ENCODE measurements at places on chromosomes 5 and 9.

- DNase-seq: peak; percentile 96
Observed at GRCh38 chr5:181207214-181207959, 2.4 kb upstream of the TRIM7 start.

DNA sequence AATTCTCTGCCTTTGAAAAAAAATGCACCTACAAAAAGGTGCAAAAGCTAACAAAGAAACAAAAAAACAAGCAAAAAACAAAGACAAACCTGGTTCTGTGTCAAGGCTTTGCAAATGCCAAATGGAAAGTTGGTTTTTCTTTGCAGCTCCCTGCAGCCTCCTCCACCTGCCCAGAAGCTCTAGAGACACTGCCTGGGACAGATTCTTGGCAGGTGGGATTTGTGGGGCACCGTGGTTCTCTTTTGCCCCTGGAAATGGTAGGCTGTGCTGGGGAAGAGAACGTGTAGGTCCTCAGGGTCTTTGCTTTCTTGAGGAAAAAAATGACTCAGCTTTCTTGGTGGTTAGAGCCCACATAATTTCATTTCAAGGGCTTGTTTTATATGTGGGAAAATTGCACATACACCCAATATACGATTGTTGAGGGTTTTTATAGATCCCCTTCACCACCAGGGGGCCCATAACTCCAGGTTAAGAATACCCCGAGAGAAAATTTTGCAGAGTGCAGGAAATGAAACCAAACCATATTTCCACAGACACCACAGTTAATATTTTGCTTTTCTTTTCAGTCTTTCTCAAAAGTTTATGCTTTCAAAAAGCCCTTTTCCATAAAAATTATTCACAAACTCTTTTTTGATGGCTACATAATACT, 58.7 kb downstream of the NXNL2 start:
- peak; percentile 37 for DNase-seq

- no peak for DNase-seq
Observed at GRCh38 chr5:56746553-56747339, 68.6 kb upstream of the MAP3K1 start.

DNA sequence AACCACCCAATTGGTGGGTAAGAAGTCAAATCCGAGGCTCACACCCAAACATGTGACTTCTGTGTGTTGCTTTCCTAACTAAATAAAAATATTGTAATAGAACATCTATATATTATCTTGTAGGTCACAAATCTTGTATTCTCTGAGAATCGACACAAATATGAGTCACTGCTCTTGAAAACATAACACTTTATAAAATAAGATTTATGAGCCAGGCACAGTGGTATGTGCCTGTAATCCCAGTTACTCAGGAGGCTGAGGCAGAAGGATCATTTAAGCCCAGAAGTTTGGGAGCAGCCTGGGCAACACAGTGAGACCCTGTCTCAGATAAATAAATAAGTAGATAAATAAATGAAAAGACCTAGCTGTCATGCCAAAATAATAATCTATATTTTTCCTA, 624.1 kb downstream of the ANXA1 start:
- no peak for DNase-seq

GRCh38 chr5:94396687-94397086, 221.7 kb downstream of the KIAA0825 start:
- no peak for DNase-seq

DNA sequence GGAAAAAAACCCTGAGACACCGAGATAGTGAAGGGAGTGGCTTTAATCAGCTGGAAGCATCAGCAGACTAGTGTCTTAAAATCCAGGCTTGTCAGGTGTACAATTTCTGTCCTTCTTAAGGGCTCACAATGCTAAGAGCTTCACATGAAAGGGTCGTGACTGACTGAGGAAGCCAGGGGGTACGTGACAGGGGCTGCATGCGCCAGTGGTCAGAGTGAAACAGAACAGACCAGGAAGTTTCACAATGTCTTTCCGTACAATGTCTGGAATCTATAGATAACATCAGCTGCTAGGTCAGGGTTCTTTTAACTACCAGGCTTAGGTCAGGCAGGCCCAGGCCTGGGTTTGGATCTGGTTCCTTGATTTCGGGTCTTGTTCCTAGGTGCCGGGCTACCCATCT, 253.0 kb downstream of the CDH10 start:
- DNase-seq: no peak

GRCh38 chr9:135139366-135139959, 52.0 kb downstream of the OLFM1 start:
- no peak for DNase-seq

GRCh38 chr9:108672475-108673190, 183.2 kb downstream of the ACTL7B start:
- DNase-seq: peak; percentile 22

DNA sequence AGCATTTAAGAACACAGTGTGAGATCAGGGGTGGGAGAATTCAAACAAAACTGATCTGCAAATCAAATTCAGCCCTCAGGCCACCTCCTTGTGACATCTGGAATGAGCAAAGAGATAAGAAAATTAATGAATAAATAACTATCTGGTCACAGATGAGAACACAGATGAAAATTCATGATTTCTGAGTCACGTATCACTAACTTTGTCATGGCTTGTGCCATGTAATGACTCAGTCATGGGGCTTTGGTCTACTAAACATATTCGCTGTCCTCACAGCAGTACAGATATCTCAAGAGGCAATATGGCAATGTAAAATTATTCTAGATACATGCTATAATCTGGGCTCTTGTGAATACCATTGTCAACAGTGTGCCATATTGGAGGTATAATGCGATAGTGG, 274.4 kb downstream of the MAN2A1 start:
- DNase-seq: no peak

DNA sequence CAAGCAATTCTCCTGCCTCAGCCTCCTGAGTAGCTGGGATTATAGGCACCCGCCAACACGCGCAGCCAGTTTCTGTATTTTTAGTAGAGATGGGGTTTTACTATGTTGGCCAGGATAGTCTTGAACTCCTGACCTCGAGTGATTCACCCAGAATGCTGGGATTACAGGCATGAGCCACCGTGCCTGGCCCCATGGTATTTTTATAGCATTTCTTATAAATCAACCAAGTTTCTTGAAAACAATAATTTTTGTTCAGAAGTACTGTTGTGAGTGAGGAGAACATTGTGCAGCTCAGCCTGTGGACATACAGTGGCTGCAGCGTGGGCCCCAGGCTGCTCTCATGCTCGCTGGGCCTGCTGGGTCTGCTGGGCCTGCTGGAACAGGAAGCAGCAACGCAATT, 45.3 kb downstream of the MAP1B start:
- peak; percentile 46 for DNase-seq

DNA sequence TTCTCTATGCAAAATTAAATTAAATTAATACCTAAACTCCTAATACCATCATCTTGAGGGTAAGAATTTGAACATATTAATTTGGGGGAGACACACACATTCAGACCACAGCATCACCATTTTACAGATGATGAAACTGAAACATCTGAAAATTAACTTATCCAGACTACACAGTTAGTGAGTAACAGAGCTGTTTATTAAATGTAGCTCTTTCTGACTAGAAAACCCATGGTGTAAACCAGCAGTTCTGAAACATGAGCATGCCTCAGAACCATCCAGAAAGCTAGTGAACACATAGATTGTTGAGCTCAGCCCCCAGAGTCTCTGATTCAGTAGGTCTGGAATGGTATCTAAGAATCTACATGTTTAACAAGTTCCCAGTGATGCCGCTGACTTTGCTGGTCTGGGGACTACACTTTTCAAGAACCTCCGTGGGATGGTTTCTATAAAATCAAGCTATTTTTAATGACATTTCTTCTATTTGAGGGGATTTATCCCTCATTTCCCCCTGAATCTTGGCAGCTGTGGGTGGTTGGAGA, 113.5 kb downstream of the RORB start:
- DNase-seq: no peak

DNA sequence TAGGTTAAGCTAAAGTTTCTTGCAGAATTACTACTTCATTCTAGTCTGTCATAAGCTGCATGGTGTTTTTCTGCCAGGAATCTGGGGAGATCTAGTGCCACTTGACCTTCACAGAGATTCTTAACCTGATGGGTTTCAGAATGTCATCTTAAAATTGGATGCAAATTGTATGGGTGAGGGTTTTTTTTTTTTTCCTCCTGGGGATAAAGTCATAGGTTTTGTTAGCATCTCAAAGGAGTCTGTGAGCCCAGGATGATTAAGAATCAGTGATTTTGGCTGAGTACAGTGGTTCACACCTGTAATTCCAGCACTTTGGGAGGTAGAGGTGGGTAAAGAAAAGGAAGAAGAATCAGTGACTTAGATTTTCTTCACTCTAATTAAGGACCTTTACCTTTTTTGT, 51.2 kb downstream of the NIM1K start:
- no peak for DNase-seq

All from HT1080 (cell line).